Activated CD4-positive, alpha-beta memory T cell treated with anti-CD3 and anti-CD28 coated beads, Interleukin-2, amount 10 ng/mL, durations not matched to agents 7 days and 5 days (primary cell): ENCODE measurements at places on chromosomes 11 and 22. TPM values are rescaled to one million over a fixed set of nuclear protein-coding genes. Genes with fewer than 3 reads are reported as not detected.

Gene FXYD6
- total RNA-seq: not detected

Gene CRYBA4
- not detected for total RNA-seq

Gene SERPING1
- total RNA-seq: 0.93 TPM

DNA sequence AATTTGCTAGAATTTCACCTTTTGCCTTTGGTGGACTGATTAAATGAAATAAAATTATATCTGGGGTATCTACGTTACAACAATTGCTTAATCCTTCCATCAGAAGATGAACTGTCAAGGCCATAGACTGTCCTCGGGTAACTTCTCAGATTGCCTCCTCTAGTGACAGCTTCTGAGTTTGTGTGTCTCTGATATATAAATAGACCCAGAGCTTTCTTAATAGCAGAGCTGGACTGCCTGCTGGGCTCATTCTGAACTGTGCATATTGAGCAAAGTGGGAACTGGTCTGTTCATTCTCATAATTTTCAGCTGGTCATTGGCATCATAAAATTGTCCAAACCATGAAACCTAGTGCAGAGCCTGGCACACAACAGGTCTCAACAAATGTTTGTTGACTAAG is 99.1 kb upstream of the GRAMD1B start:
- H3K27ac ChIP-seq: no peak overlapping the region
- no peak overlapping the region for H3K4me3 ChIP-seq
- no peaks in the 10 kb centered on the region for H3K4me1 ChIP-seq
- peaks cover 3% of the 10 kb centered on the region for H3K36me3 ChIP-seq
- DNase-seq: no peak
- peaks cover 12% of the 10 kb centered on the region for H3K27me3 ChIP-seq

DNA sequence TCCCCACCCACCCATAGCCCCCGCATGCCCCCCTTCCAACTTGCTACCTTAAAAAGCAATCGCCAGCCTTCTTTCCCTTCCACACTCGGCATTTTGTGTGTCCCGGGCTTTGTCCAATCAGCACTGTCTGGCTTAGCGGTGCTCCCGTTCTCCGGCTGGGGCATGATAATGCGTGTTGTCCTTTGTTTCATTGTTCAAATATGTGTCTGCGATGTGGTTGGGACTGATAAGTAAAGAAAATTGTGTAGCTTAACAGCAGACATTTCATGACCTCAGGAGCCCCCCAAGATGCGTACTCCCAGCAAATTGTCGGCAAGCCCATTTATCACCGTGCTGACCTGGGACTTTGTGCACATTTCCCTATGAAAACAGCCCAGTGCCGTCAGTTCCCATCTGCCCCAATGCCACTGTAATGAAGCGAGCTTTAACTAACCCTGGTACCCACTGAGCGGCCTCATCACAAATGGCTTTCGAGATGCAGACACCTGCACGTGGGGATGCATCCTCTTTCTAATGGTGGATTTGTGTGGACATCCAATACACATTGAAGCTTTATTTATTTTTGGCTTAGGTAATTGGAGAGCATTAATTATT is 167.0 kb upstream of the E2F8 start:
- peaks cover 9% of the 10 kb centered on the region for H3K27me3 ChIP-seq
- no peak overlapping the region for H3K4me3 ChIP-seq
- H3K27ac ChIP-seq: no peak overlapping the region

DNA sequence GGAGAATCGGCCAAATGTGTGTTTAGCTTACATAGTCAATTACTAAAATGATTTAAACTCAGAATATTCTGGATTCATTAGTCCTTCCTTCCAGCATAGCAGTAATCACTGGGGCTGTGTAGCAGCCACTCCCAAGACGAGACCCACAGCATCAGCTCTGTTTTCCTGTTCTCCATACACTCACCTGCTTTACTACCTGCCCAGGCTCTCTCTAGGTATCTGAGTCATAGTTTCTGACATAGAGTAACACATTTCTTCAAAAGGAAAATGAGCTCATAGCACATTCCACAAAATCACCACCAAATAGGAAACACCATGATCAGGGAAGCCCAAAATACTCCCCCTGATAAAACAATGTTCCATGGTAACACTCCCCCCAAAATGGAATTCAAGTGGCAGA is 22.9 kb downstream of the MORC2 start:
- no peak for DNase-seq
- H3K4me1 ChIP-seq: peaks cover 63% of the 10 kb centered on the region
- no peak overlapping the region for H3K4me3 ChIP-seq
- peak overlapping the region; percentile 57 for H3K27ac ChIP-seq
- H3K27me3 ChIP-seq: no peaks in the 10 kb centered on the region
- peaks cover 69% of the 10 kb centered on the region for H3K36me3 ChIP-seq

GRCh38 chr22:36175892-36176291 is 15.3 kb upstream of the APOL3 start:
- no peak for DNase-seq
- H3K36me3 ChIP-seq: peaks cover 3% of the 10 kb centered on the region
- H3K27ac ChIP-seq: no peak overlapping the region
- H3K4me3 ChIP-seq: no peak overlapping the region
- H3K27me3 ChIP-seq: peaks cover 2% of the 10 kb centered on the region

Gene SLC2A11
- total RNA-seq: 6.5 TPM

Gene TNNI2
- 0.38 TPM for total RNA-seq

DNA sequence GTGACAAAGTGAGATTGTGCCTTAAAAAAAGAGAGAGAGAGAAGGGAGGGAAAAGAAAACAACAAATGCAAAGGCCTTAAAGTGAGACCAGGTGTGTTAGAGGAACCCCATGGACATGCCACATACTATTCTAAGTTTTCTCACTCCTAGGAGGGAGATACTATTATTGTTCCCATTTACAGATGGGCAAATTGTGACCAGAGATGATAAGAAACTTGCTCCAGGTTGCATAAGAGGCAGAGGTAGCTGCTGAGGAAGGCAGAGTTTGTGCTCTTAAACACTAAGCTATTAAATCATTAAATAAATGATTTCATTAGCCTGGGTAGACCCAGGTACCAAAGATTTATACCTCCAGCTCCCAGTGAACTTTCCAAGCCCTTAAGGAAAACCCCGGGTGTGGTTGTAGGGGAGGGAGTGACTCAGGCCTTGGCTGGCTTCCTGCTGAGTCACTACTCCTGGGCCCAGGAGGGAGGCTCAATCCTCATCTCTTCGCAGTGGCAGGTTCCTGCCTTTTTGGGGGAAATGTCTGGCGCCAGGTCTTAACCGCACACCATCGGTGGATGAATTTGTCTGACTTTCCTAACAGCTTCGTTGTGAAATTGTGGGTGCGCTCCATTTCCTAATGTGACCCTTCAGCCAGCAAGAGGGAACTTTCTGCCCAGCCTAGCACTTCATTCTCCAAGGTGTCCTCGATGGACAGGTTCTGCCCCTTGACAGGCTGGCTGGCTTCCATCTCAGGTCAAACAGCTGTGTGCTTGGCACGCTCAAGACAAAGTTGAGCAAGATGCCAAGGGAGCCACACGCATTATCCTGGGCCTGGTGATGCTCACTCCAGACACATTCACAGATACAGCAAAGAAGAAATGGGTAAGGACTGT is 33.4 kb upstream of the PTPRJ start:
- H3K27me3 ChIP-seq: no peaks in the 10 kb centered on the region
- H3K4me3 ChIP-seq: no peak overlapping the region
- no peaks in the 10 kb centered on the region for H3K36me3 ChIP-seq
- no peak overlapping the region for H3K27ac ChIP-seq
- peak; percentile 36 for DNase-seq
- H3K4me1 ChIP-seq: peaks cover 39% of the 10 kb centered on the region

Gene BAIAP2L2
- 0.55 TPM for total RNA-seq

Gene C22orf31
- total RNA-seq: not detected

GRCh38 chr11:88680806-88681205 is 343.3 kb upstream of the CTSC start:
- no peak overlapping the region for H3K4me3 ChIP-seq
- no peak for DNase-seq
